ENCODE measurements at places on chromosomes 5 and 9.

DNA sequence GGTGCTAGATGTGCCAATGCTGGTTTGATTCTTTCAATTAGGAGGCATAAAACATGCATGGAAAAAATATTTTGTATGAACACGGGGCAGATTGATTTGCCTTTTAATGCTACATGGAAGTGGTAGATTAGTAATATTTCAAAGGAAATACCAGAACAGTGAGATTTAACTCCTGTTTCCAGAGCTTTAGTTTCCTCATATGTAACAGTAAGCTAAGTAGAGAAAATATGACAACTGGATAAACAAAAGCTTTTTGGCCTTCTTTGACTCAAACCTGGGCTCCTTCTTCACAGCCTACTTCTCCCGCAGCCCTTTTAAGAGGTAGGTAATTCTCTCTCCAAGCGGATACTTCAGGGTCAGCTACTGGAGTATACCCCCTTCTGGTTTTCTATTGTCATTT, 254.2 kb upstream of the TRPC7 start:
- DNase-seq: no peak

GRCh38 chr5:6253846-6254245, 124.5 kb downstream of the MED10 start:
- no peak for DNase-seq

DNA sequence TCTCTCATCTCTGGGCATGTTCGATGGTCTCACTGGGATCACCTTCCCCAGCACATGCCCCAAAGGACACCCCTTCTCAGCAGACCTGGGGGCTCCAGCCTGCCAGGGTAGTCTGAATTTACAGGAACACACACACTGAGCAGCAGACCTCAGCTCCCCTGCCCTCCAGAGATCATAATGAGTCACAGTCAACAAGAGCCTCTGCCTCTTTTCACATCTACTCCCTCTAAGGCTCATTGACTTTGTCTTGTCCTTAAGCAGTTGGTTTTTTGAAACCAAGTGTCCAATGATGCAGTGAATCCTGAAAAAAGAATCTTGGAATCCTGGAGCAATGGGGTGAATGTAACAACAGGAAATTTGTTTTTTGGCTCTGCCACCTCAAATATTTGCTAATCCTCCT, 20.8 kb downstream of the GABBR2 start:
- DNase-seq: no peak

- no peak for DNase-seq
These were observed 356.1 kb downstream of the SPOCK1 start for GRCh38 chr5:137142764-137143605.

All from cortex of kidney (tissue), 1 donor.